Neuronal stem cell (in vitro differentiated cells): ENCODE measurements at places on chromosomes 5 and 9.

DNA sequence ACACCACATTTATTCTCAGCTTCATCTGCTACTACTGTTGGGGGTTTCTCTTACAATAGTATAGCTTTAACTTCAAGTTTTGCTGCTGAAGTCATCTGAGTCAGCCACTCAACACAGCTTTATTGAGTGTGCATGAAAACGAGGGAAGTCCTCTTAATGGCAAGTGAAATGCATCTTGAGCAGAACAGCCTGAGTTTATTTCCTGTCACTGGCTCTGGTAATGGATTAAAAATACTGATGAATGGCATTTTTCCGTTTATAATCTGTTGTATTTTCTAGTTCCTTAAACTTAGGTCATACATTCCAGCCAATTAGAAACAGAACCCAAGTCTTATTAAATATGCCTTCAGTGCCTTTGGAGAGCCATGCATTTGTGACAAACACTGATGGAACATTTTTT is 238.6 kb downstream of the SLF1 start:
- DNase-seq: no peak

DNA sequence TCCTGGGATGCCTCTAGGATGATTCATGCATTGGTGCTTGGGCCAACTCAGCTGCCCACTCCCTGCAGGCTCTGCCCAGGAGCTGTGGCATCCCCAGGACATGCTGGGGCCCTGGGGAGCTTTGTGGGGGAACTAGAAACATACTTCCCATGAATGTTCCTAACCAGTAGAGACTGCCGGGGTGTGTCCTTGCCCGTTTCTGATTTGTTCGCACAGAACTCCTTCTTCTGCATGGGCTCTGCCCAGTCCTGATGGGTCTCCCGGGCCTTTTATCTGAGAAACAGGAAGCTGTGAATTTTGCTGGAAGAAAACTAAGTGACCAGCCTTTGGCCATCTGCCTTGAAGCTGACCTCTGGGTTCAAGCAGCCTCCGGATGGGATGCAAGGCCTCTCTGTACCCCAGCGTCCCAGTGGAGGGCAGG is 71.6 kb upstream of the RNU6ATAC start:
- DNase-seq: no peak

DNA sequence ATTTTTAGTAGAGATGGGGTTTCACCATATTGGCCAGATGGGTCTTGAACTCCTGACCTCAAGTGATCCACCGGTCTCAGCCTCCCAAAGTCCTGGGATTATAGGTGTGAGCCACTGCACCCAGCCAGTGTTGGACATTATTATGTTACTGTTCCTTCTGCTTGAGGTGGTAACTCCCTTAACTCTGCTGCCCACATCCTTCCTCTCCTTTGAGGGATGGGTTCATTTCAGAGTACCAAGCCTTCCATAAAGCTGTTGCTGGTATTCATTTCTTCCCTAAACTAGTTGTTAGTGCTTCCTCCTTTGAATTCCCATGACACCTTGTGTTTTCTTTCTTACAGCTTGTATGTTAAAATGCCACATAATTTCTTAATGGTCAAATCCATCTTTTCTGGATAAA is 54.0 kb downstream of the CTNNA1 start:
- DNase-seq: no peak

DNA sequence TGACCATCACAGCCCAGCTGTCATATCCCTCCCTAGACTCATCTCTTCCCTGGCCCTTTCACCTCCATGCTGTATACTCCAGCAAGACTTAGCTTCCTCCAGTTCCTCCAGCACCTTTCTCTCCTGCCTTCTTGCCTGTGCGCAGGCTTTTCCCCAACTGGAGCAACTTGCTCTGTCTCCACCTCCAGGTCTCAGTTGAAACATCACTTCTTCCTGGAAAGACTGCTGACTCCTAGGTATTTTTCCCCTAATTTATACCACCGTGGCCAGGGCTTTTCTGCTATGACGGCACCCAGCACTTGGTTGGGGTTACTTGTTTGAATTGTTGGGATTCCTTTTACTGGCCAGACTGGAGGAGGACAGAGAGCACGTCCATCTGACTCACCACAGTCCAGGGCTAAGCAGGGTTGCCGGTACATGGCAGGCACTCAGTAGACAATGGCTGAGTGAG is 67.5 kb downstream of the KCNIP1 start:
- no peak for DNase-seq

GRCh38 chr5:109365653-109366052 is 44.1 kb downstream of the PJA2 start:
- no peak for DNase-seq

GRCh38 chr5:124816381-124816780 is 69.9 kb upstream of the ZNF608 start:
- no peak for DNase-seq

DNA sequence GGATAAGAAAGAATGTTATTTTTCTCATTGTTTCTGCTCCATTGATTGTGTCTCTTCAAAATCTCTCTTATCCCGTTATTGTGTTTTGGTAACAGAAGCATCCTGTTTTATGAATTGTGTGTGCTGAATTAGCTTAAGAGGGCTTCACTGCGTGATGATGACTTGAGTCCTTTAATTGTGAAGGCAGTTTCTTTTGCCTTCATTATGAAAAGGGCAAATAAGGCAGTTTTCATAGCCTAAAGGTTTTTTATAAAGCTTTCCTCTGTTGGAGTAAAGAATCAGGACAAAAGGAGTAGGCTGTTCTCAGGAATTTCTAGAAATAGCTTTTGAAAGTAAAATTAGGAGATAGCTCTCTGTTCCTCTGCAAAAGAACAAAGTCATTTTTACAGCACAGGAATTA is 169.8 kb downstream of the FOCAD start:
- DNase-seq: no peak

GRCh38 chr5:57778501-57779091 is 296.0 kb upstream of the ACTBL2 start:
- DNase-seq: no peak

- DNase-seq: no peak
Measured at GRCh38 chr5:133652951-133653759, 40.8 kb upstream of the FSTL4 start.

GRCh38 chr5:66021585-66021984 is 95.2 kb downstream of the ERBIN start:
- no peak for DNase-seq
